ENCODE measurements at places on chromosomes 13 and 19.

GRCh38 chr19:3184847-3185460 lies 776 bp upstream of the NCLN start:
- peak; percentile 33 for DNase-seq

DNA sequence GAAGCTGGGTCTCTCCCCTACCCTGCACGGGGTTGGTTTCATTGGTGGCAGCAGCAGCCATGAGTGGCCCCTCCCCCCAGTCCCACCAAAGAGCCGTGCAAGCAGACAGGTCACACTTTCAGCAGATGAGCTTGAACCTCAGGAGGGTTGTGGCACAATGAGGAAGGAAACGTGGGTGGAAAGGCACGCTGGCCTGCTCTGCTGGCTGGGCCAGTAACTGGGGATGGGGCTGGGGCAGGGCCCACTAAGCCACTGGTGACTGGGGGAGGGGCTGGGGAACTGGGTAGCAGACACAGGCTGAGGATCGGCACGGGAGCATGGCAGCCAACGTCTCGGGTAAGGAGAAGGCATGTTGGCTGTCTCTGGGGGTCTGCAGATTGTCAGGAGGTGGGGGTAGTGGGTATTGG lies at the start of gene P2RY11:
TSS of gene P2RY11 (plus strand) at position 289 of the 407 bp plus-strand sequence. CDS start at position 318, 29 bp downstream.
- DNase-seq = no peak

- no peak for DNase-seq
Observed at GRCh38 chr19:7363225-7363624, 14.5 kb downstream of the ARHGEF18 start.

DNA sequence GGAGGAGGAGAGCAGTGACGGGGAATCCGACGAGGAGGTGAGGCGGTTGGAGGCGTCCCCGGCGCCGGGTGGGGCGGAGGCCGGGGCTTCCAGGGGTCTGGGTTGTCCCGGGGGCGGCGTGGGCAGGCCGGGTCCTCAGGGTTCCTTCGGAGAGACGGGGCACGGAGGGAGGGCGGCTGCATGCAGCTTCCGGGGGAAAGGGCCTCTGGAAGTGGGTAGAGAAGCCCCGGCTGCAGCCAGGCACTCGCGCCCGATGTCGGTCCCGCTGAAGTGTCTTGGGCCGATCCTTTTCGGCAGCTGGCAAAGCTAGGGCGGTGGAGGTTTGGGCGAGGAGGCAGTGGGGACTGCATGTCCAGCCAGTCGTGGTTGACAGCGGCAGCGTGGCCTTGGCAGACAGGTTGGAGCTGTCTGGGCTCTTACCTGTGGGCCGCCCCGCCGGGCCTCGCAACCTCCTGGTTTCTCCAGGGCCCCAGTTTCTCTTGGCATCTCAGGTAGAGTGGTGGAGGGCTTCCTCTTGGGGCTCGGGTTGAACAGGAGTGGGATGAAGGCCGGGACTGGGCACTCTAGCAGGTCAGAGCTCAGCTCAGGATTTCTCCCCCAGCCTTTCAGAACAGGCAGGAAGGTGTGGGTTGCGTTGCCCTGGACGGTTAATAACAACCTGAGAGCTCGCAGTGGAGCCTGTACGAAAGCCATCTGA lies 690 bp downstream of the KMT2B start:
- DNase-seq = no peak

DNA sequence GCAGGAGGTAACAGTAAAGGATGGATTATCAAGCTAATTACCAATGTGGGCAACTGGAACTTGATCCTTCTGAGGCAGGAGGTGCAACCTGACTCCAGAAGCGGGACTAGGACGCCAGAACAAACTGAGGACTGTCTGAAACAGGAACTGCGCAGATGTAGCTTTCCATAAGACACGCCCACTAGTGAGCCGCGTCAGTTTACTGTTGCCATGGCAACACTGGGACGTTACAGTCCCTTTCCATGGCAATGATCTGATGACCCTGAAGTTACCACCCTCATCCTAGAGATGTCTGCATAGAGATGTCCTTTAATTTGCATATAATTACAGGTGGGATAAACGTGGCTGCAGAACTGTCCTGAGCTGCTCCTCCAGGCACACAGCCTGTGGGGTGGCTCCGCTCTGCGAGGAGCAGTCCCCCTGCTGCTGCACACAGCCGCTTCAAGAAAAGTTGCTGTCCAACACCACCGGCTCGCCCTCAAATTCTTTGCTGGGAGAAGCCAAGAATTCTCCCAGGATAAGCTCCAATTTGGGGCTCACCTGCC lies 816.6 kb downstream of the UQCRFS1 start:
- no peak for DNase-seq

GRCh38 chr13:73335210-73335609 lies 276.4 kb downstream of the KLF5 start:
- DNase-seq = no peak

- no peak for DNase-seq
Observed at GRCh38 chr13:41700790-41701310, 243.5 kb downstream of the RGCC start.

GRCh38 chr13:40770609-40770933 lies 419 bp downstream of the MRPS31 start:
- no peak for DNase-seq

- no peak for DNase-seq
Observed at GRCh38 chr13:51532736-51533197, 51.5 kb upstream of the WDFY2 start.

- DNase-seq = no peak
Observed at GRCh38 chr13:34322014-34322742, 504.2 kb downstream of the RFC3 start.

- no peak for DNase-seq
Observed at GRCh38 chr19:48487948-48488347, 18.8 kb downstream of the CYTH2 start.

- DNase-seq = no peak
Observed at GRCh38 chr19:6516659-6517291, 14.1 kb upstream of the TNFSF9 start.

DNA sequence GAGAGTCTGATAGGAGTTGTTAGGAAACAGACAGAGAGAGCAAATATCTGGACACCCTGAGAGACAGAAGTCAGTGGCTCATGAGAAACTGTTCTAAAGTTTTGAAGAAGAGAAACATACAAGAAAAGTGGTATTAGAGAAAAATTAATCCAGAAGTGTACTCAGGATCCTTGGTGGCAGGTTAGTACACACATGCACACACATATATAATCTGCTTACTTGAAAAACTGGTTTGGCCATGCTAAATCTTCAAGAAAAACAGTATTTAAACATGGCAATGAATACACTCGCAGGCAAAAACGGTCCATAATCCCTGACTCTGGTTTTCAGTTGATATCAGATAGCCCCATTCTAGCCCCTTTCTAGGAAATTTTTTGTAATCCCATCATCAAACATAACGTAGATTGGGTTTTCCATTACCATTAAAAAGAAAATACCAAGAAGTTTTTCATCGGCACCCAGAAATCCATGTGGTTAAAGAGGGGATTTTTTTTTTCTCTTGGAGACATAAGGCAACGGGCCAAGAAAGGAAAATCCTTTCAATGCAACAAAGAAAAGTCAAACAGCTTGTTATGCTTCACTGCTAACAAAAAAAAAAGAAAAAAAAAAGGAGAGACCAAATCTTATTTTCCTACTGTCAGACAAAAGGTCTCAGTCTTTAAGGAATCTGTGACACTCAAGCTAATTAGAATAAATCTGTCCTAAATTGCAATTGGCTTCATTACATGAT lies 178.0 kb upstream of the MIR17HG start:
- DNase-seq = no peak

GRCh38 chr19:31863122-31863521 lies 482.3 kb upstream of the ZNF507 start:
- no peak for DNase-seq

- no peak for DNase-seq
Observed at GRCh38 chr19:844546-844971, 3.8 kb downstream of the PRTN3 start.

DNA sequence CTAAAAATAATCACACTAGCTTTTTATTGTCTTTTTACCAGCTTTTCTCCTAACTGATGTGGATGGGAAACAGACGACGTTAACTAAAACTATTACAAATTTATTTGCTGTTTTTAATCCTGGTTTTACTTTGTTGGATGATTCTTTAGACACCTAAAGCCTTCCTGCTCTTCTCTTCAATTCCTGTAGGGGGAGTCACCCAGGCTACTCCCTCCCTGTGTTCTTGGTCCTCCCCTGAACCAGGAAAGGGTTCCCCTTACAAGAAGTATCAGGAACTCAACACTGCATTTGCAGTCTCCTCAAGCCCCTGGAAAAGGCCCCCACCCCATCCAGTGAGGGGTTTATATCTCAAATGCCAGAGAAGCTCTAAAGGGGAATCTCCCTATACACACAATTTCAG lies 206.1 kb downstream of the SUCLA2 start:
- DNase-seq = peak; percentile 23

DNA sequence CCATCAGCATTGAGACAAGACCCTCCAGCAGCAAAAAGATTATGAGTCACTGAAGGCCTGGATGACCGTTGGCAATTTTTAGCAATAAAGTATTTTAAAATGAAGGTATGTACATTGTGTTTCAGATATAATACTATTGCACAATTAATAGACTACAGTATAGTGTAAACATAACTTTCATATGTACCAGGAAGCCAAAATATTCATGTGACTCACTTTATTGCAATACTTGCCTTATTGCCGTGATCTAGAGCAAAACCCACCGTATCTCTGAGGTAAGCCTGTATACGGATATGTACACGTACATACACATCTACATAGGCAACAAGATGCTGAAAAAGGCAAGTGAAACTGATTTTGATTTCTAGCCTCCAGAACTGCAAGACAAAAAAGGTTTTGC lies 103.3 kb downstream of the EDNRB start:
- no peak for DNase-seq

GRCh38 chr19:48510421-48511268 lies 990 bp downstream of the LMTK3 start:
- DNase-seq = peak; percentile 59

GRCh38 chr13:58151452-58151851 lies 519.9 kb downstream of the PCDH17 start:
- DNase-seq = no peak

GRCh38 chr13:99144306-99144705 lies 56.3 kb upstream of the UBAC2 start:
- DNase-seq = no peak

DNA sequence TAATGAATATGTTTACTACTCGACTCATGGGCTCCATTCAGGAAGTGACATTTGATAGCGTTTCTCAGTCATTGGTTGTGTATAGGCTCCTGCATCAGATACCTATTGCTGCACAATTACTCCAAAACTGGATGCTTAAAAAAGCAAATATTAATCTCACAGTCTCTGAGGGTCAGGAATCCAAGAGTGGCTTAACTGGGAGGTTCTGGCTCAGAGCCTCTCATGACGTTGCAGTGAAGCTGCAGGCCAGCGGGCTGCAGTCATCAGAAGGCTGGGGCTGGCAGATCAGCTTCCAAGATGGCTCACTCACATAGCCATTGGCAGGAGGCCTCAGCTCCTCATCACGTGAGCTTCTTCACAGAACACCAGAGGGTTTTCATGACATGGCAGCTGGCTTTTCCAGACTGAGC lies 525.1 kb upstream of the NBEA start:
- no peak for DNase-seq

DNA sequence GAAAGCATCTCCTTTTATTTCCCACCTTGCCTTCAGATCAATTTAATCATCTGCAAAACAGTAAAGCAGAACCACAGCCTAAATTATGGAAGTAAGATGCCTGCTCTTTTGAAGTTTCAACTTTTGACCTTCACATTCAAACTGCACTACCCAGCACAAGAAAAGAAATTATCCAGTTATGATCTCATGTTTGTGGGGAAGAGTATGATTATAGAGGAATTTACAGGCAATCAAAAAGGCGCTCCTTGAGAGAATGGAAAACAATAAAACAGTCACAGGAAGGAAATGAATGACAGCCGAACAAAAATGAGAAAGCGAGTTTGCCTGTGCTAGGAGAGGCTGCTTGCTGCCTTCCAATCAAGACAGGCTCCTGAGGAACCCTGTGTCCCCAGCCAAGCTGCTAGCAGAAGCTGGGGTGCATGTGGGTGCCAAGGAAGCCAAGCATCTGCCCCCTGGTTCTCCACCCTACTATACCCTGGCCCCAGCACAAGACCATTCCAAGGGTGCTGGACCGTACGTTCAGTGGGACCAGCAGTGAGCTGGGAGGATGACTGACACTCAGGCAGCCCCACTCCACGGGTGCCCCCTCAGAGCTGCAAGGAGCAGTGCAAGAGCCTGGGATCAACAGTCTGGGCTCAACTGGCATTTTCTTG lies 47.8 kb downstream of the PEPD start:
- DNase-seq = no peak

GRCh38 chr19:29947871-29948270 lies 5.8 kb downstream of the URI1 start:
- no peak for DNase-seq

GRCh38 chr19:2729943-2730818 lies 9.0 kb upstream of the DIRAS1 start:
- no peak for DNase-seq

- DNase-seq = no peak
Observed at GRCh38 chr13:51112771-51113170, 1.7 kb upstream of the C13orf42 start.

GRCh38 chr19:9961103-9961502 lies 24.8 kb upstream of the OLFM2 start:
- DNase-seq = no peak

DNA sequence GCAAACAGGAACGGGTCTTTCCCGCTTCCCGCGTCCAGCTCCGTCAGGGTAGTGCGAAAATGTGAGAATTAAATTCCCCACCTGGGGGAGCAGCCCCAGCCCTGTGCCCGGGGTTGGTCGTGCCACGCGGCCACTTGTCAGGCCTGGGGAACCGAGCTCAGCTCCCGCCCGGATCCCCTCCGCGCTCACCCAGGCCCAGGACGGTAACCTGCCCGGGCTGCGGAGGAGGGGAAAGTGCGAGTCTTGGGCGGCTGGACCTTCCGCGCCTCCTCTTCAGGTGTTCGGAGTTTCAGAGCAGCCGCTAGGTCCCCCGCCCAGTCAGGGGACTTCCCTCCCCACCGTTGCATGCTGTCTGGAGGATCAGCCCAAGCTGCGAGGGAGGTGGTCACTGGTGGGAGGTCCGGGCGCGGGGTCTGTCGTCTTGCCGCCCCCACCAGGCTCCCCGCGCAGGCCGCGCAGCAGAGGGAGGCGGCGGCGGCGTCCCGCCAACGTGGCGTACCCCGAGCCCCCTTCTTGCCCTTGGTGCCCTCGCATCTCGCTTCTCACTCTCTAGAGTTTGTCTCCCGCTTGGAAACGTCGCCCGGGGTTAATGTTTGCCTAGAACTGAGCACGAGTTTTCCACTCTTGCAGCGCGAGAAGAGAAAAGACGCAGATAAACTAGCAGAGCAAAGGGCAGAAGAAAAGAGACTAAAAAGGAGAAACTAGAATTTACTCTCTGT lies 8.1 kb downstream of the URAD start:
- no peak for DNase-seq

DNA sequence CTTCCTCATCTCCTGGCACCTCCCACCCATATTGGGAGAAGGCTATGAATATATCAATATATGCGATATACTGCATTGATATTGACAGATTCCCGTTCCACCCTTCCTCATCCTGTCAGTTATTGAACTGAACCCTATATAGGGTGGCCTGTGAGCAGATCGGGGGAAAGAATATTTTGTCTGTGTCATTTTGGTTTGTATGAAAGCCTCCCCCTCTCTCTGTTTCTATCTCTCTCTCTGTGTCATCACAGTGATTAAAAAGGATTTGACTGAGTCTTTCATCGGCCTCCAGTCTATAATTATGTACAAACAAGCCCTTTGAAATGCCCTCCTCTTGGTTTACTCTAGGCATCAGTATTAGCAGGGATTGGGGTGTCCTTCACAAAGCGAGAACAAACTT lies 35.7 kb downstream of the RASL11A start:
- no peak for DNase-seq
